B cell (primary cell): ENCODE measurements at places on chromosomes 6 and 20.
A peak's percentile ranks its signal among the peaks of the same experiment; 100 is the strongest.

- H3K27ac ChIP-seq: no peak overlapping the region
- H3K27me3 ChIP-seq: no peaks in the 10 kb centered on the region
- no peak overlapping the region for H3K4me3 ChIP-seq
- H3K36me3 ChIP-seq: no peaks in the 10 kb centered on the region
- no peaks in the 10 kb centered on the region for H3K4me1 ChIP-seq
- DNase-seq: no peak
Observed at GRCh38 chr6:120055071-120055470, 705.5 kb upstream of the MAN1A1 start.

GRCh38 chr6:48835421-48835958 is 627.6 kb downstream of the MMUT start:
- H3K27ac ChIP-seq: no peak overlapping the region

GRCh38 chr6:144066741-144067484 is 28.5 kb downstream of the SF3B5 start:
- no peaks in the 10 kb centered on the region for H3K27me3 ChIP-seq
- peak; percentile 55 for DNase-seq
- peaks cover 32% of the 10 kb centered on the region for H3K4me1 ChIP-seq
- H3K4me3 ChIP-seq: no peak overlapping the region

- H3K4me3 ChIP-seq: no peak overlapping the region
- H3K36me3 ChIP-seq: no peaks in the 10 kb centered on the region
- no peak overlapping the region for H3K27ac ChIP-seq
- no peaks in the 10 kb centered on the region for H3K4me1 ChIP-seq
- H3K27me3 ChIP-seq: no peaks in the 10 kb centered on the region
Observed at GRCh38 chr20:64153861-64154589, 10.2 kb upstream of the MYT1 start.

DNA sequence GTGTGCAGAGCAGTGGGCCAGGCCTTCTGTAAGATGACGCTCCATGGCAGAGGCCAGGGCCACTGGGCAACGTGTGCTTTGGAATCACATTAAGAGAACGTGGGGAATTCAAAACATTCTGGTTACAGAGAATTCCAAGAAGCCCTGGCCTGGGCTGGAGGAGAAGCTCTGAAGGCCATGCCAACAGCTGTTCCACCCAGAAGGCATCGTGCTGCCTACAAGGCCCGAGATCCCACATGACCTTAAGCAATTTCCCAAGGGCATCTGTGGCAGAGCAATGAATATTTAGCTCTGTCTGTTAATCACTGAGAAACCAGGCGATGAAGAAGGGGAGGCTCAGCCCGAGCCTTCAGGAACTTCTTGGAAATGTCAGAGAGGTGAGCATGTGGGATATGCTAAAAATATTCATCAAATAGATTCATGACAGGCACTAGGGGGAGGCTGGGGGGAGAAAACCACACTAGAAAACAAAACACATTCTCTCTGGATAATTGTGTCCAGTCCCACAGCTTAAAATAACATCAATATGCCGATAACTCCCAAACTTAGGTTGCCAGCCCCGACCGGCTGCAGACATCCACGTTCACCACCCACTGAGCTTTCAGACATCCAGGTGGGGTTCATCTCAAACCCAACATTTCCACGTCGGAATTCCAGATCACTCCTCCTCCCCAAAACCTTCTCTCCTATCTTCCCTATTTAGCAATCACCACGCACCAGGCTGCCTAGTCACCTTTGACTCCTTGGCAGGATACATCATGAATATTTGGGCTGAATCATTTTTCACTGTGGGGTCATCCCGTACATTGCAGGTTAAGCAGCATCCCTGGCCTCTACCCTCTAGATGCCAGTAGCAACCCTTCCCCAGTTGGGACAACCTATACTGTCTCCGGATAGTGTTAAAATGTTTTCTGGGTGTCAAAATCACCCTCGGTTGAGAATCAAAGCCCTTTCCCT is 6.6 kb downstream of the SULF2 start:
- no peak overlapping the region for H3K27ac ChIP-seq
- no peaks in the 10 kb centered on the region for H3K36me3 ChIP-seq
- H3K4me3 ChIP-seq: no peak overlapping the region

- H3K4me1 ChIP-seq: peaks cover 20% of the 10 kb centered on the region
- H3K36me3 ChIP-seq: no peaks in the 10 kb centered on the region
- peak; percentile 81 for DNase-seq
- no peak overlapping the region for H3K27ac ChIP-seq
- peak overlapping the region; percentile 83 for H3K4me3 ChIP-seq
Observed at GRCh38 chr6:52663120-52663935, 7.6 kb upstream of the TMEM14A start.
